Neural crest cell (in vitro differentiated cells): ENCODE measurements at places on chromosomes 11 and 22.

DNA sequence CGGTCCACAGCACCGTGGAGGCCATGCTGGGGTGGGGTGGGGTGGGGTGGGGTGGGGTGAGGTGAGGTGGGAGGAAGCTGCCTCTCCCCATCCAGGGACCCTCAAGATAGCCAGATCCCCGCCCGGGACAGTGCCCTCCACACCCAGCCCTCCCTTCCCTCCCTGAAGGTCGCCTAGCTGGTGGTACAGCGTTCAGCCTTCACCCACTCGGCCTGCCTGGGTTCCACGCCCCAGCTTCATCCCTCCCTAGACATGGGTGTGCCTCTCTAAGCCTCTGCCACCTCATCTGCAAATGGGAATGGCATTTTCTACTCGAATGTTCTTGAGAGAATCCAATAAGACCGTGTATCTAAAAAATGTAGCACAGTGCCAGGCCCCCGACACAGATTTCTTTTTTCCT lies 17.8 kb downstream of the KCTD17 start:
- DNase-seq, result no peak

DNA sequence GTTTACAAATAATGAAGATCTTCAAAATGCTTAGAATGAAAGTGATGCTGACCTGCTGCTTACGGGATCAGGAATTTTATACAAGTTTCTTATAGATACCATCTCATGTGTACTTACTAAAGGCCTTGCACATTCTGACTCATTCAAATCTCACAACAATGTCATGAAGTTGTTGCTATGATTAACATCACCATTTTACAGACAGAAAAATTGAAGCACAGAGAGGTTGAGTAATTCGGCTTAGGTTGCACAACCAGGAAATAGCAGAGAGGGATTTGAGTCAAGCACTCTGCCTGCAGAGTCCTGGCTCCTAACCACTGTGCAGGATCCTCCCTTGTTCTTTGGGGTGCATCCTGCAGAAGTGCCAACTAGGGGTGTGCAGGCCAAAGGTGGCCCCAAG lies 471.9 kb downstream of the MIAT start:
- no peak for DNase-seq

DNA sequence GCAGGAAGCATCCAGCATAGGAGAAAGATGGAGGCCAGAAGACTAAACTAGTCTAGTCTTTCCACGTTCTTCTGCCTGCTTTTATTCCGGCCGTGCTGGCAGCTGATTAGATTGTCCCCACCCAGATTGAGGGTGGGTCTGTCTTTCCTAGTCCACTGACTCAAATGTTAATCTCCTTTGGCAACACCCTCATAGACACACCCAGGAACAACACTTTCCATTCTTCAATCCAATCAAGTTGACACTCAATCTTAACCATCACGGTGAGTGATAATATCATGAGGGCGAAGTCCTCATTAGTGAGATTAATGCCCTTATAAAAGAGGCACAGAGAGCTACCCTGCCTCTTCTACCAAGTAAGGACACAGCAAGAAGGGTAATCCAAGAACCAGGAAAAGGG lies 424.2 kb downstream of the LARGE1 start:
- DNase-seq, result no peak

- DNase-seq, result no peak
These were observed 6.9 kb downstream of the AP5B1 start for GRCh38 chr11:65773784-65774411.

DNA sequence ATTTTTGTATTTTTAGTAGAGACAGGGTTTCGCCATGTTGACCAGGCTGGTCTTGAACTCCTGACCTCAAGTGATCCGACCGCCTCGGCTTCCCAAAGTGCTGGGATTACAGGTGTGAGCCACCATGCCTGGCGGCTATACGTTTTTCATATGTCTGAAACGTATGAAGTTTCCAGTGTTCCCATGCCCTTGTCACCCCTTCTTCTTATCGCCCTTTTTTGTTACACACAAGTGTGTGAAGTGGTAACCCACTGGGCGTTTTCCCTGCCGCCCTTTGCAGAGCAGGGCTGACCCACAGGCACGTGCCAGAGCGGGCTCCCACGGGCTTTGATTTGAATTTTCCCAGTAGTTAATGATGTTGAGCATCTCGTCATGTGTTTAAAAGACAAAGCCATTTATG lies 17.0 kb downstream of the PIM3 start:
- no peak for DNase-seq

DNA sequence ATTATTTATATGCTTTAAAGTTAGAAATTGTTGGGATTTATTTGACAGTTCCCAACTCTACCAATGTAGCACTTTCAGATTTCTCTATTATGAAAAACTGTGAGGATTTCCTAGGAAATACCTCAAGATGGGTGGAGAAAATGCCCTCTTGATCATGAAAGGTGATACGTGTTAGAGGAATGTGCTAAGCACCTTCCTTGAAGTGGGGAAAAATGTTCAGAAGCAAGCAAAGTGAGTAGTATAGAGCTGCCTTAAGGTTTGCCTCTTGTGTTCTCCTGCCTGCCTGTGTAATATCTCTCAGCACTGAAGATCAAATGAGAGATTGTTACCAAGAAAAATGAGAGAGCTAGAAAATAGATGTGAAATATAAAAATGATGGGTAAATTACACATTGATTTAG lies 58.2 kb downstream of the YAP1 start:
- no peak for DNase-seq
